Activated CD4-positive, alpha-beta T cell treated with anti-CD3 and anti-CD28 coated beads for 1 hour (primary cell): ENCODE measurements at places on chromosomes 6 and 20.
A peak's percentile ranks its signal among the peaks of the same experiment; 100 is the strongest.

GRCh38 chr6:24907919-24908649 is 27.7 kb downstream of the RIPOR2 start:
- no peak for DNase-seq

DNA sequence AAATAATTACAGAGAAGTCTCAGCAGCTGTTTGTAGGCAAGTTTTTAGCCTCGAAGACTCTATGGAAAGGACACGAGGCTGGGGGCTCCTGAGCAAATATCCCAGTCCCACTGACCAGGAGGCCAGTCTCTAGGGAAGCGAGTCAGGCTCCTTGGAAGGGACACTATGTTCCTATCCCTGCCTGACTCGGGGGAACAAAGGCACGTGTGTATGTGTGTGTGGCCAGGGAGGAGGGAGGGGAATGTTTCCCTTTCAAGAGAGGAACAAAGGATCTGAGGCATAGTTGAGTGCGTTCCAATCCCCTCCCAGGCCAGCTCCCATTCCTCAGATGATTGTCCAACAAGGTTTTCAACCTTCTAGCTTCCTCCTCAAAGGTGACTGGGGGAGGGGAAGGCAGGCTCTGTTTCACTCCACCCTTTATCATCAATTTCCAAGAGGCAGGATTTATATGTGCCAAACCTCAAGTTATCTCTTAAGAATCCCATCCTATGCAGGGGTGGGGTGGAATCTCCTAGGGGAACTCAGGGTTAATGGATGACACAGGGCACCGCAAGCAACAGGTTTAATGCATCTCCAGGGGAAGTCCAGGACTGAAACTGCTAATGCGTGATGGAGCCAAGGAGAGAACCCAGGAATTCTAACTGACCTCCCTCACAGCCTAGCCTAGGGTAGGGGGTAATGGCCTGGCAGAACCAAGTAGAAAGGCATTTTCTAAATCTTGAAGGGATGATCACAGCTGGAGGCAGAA is 9.9 kb downstream of the BCL2L1 start:
- no peak for DNase-seq

GRCh38 chr6:35590622-35591066 is 77.9 kb upstream of the TULP1 start:
- no peak for DNase-seq

- DNase-seq = peak; percentile 44
Observed at GRCh38 chr6:137641474-137642077, 147.4 kb upstream of the OLIG3 start.

DNA sequence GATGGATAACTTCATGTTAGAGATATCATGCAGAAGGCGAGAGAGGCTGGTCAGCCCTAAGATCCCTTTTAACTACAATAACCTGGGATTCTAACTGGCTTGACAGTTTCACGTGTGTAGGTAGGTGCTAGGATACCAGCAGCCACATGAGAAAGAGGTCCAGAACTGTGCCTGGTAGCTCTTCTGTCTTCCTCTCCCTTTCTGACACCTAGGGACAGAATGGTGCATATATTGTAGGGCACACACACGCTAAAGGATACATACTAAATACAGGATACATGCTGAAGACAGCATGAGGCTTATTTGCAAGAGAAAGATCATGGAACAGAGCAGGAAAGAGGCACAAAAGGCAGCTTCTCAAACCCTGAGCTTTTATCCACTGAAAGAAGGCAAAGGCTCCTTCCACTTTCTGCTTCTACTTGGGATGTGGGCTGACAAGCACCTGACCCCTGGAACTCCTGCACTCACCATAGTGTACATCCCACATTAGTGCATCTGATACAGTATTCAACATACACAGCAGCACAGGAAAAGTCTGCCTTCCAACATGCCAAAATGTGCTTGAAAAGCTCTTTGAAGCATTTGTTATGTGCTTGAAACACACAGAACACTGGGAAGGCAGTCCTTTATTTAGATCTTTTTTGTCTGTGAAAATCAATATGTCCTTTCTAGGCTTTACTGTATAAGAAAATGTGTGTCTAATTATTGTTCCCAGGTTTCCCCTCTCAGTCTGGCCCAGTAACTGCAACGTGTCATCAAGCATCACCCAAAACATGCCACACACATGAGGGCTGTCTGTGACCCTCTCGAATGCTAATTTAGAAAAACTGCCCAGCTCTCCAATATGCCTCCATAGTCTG is 3.2 kb downstream of the SLC22A23 start:
- no peak for DNase-seq

DNA sequence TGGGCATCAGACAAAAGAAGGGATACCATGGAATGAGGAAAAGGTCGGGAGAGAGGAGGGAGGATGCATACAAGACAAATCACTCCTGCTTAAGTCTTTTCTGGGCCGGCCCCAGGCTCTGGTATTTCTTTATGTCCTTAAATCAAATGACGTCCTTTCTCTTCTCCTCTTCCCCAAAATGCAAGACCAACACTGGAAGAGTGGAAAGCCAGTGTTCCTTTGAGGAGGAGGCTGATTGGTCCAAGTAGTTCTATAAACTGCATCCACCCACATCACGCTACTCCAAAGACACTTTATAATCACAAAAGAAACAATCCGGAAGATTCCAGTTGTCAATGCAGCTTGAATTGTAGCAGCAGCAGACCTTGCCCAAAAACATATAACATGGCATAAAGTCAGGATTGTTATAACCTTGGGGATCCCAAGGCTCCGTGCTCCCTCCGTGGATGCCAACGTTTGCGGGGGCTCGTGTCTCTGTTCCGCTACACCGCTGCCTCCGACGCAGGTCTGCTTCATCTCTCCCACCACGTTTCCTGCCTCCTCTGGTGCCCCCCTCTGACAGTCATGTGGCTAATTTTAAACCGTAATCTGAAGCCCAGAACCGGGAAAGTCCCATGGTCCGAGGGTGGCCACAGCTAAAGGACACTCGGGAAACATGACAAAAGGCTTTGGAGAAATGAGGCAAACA is 47.1 kb downstream of the MCUR1 start:
- peak; percentile 31 for DNase-seq

- no peak for DNase-seq
Observed at GRCh38 chr6:70375882-70376281, 37.4 kb upstream of the FAM135A start.

DNA sequence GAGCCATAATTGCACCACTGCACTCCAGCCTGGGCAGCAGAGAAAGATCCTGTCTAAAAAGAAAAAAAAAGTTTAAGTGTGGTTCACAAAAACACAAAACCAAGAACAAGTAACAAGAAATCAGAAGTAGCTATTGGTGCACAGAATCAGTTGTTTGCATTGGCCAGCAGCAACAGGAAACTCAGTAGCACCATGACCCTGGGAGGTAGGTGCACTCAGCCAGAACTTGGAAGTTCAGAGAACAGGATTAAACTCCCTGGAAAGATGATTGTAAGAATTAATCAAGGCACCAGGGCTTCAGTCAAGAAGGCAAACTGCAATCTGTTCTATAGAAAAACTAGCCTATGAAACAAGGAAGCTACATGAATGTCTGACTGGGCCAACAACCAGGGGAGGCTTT is 267.9 kb downstream of the COL12A1 start:
- no peak for DNase-seq

DNA sequence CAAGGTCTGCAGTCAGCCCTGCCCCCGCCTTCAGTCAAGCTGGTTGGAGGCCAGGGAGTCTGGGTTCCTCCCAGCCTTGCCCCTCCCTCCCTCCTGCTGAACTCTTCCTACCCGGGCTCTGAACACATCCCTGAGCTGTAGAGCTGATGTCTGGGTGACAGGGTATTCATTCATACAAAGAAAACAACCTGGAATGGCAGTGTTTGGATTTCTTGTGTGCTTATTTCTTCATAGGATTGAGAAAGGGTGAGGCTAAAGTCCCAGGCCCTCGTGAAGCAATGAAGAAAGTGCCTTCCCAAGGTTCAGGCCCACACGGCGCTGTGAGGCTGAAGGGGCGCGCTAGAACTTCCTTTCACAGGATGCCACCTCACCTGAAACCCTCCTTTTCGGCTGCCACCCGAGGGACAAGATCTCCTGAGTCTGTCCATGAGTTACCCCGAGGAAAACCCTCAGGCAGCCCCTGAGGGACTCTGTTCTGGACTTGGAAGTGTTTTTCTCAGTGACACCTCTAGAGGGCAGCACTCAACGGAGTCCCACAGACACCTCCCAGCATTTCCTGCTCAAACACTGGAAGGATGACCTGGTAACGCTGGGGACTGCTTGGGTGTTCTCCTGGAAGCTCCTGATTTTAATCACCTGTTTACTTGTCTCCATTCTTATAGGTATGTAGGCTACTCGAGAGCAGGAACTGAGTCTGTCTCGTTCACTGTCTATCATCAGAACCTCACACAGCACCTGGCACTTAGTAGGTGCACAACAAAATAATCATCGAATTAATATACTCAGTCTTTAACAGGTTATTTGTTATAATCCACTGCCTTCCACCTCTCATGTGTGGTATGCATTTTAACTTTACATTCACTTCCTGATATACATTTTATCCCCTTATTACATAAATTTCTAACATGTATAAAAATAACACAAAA is 11.8 kb upstream of the GSTA1 start:
- no peak for DNase-seq

- no peak for DNase-seq
Observed at GRCh38 chr20:14744723-14745122, 407.3 kb upstream of the FLRT3 start.

GRCh38 chr20:24640686-24641085 is 171.3 kb downstream of the SYNDIG1 start:
- DNase-seq = no peak
